ENCODE measurements at places on chromosomes 2 and 18.

- no peak for DNase-seq
Measured at GRCh38 chr2:72145289-72145657, 2.4 kb downstream of the CYP26B1 start.

DNA sequence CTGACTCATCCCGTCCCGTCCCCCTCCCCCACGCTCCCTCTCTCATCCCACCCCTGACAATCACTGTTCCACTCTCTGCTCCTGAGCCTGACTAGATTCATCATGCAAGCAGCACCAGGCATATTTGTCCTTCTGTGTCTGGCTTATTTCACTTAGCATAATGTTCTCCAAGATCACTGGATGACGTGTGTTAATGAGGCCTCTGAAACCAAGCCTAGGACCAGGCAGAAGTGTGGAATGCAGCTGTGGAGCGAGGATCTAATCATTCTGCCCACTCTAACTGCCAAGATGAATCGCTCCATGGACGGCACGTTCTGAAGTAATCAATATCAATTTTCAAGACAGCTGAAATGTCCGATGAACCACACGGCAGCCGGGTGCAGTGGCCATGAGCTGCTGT lies 122.4 kb upstream of the ZNF236 start:
- no peak for DNase-seq

- no peak for DNase-seq
Measured at GRCh38 chr2:181444654-181445053, 12.5 kb upstream of the ITGA4 start.

DNA sequence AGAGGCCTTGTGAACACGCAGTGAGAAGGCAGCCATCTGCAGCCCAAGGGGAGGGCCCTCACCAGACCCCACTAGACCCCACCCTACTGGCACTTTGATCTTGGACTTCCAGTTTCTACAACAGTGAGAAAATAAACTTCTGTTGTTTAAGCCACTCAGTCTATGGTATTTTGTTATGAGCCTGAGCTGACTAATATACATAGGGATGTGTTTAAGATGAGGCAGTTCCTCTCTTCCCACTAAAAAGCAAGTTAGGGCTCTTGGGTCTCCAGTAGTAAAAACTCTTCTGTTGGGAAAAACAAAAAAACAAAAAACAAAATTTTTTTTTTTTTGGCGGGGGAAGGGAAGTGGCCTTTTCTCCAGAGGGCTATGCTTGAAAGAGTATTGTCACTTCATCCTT lies 233.2 kb upstream of the SMAD7 start:
- no peak for DNase-seq

DNA sequence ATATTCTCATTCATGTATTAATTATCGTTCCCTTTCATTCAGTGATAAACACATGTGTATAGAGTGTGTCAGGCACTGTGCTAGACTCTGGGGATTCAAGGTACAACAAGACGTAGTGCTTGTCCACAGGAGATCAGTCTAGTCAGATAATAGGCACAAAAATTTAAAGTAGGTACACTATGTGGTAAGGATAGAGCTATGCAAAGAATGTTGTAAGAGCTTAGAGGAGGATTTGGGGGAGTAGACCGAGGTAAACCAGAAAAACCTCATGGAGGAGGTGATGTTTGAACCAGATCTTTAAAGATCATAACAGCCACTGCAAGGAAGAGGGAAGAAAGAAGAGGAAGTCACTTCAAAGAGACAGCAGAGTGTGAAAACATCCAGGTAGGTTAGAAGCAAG lies 256.9 kb upstream of the DDX18 start:
- no peak for DNase-seq

- DNase-seq = no peak
Measured at GRCh38 chr2:16861530-16861929, 195.9 kb upstream of the CYRIA start.

DNA sequence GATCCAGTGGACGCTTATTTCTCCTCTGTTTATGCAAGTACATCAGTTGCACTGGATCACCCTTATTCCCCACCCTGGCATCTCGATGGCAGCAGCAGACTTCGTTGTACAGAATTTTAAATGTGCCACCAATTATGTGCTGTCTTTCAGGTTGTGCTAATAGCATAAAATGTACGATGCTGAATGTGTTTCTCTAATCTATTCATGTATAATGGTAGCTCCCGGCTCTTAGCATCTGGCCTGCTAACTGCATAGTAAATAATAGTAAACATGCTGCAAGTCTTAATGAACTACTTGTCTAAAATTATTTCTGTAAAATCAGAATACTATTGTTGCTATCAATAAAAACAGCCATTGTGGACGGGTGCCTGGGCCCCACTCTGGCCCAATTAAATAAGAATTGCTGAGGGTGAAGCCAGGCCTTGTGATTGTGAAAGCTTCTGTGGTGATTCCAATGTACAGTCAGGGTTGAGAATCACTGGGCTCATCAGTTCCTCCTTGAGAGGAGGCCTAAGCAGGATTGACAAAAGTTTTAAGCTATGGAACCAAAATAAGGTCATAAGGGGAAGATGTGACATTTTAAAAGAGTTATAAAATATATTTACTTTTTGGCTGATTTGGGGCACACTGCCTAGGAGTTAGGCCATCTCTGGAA lies 14.4 kb upstream of the MYO3B start:
- no peak for DNase-seq

GRCh38 chr2:231970461-231970860 lies 8.9 kb downstream of the DIS3L2 start:
- no peak for DNase-seq

GRCh38 chr2:121836611-121837010 lies 81.2 kb downstream of the TSN start:
- no peak for DNase-seq

DNA sequence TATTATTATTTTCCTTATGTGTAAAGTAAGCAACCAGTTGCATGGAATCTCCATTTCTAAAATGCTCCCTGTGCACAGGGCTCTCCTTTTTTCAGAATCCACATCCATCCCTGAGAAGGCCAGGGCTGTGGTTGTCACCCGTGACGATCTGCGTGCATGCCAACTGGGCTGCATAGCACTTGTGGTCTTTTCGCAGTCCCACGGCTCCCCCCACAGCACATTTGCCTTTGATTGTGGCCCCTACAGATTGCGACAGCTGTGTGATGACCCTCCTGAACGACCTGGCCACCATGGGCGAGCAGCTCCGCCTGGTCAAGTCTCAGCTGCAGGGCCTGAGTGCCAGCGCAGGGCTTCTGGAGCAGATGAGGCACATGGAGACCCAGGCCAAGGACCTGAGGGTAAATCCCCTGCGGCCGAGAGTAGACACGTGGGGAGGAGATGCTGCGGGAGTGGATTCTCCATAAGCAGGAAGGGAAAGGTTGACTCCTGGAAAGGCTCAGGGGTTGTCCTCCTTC lies 119.8 kb upstream of the TTC39C start:
- DNase-seq = no peak

GRCh38 chr2:120150040-120150482 lies 73.1 kb downstream of the TMEM185B start:
- DNase-seq = no peak

DNA sequence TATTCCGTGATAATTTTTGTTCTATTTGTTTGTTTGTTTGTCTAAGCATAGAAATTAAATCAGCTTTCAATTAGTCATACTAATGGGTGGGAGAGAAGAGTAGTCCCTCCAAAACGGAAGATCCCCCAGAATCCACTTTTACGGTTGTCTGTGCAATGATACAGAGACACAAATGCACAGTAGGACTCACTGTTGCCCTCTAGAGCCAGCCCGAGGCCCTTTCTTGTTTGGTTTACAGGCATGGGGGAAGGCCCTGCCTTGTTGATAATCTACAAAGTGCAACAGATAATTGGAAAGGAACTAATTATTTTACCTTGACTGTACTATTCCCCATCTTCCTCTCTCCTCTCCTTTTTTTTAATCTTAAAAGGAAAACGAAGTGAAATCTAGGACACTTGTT lies 121.1 kb downstream of the ACOXL start:
- DNase-seq = peak; percentile 39

DNA sequence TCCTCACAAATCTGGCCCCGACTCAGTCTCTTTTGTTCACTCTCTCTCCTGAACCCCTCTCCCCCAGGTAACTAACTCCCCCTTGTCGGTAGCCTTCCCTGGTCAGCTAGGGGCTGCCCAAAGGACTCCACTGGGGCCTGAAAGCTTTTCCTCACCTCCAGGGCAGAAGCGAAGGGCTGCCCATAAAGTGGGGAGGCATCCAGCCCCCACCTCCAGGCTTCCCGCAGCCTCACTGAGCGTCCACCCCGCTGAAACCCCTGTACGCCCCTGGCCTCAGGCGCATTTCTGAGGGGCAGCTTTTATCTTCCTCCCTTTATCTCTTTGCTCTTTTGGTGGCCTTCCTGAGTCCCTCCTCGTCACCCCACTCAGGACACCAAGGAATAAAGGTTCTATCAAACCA lies 249.3 kb downstream of the CYP26B1 start:
- no peak for DNase-seq

DNA sequence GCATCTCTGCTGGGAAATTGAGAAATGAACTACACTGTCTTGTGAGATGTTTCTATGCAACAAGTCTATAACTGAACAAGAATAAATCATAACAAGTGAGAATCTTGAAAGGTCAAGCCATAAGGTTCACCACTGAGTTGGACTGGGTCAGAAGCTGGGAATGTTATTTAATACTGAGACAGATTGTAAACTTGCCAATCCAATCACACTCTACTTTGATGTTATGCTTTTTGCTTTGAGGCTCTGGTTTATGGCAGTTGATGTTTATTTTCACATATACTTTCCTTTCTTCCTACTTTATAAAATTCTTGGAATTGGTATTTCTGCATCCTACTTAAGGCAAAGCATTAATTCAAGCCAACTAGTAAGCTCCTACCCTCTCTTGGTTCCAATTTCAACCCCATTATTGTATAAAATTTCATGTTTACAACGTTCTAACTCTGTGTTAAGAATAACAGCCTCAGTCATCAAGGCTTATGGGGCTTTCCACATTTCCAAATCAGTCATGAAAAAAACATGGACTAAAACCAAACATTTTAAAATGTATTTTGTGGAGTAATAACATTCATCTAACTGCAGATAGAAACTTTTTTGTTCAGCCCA lies 533.4 kb downstream of the NYAP2 start:
- no peak for DNase-seq

DNA sequence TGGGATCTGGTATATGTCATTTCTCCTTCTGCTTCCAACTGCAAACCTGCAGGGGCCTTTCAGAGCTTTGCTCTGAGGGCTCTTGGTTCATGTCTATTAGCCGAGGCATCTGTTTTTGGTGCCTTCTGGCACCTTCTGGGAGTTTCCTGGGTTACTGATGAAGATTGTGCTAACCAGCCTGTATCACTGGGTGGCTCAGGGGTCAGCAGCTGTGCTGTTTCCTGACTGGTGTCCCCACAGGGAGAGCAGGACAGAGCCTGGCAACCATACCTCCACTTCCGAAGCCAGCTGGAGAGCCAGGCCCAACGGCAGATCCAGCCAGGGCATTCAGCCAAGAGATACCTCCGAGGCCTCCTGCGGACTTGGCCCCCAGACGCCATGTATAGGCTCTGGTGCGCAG lies 17.5 kb downstream of the KIAA2012 start:
- DNase-seq = no peak

DNA sequence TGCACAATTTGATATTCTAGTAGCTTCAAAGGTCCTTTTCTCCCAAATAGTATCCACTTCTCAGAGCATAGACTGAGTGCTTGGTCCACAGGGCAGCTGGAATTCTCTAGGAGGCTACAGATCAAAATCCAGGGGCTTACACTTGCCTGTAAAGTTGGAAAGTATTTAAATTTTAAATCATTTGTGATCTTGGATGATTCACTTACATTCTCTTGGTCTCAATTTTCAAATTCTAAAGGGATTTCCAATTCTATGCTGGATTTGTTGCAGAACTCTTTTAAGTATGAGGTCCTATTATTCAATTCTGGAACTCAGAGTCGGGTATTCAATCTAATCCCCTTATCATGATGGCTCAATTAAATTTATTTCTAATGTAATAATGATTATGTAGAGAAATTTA lies 492.3 kb downstream of the NYAP2 start:
- DNase-seq = no peak

- no peak for DNase-seq
Measured at GRCh38 chr18:48236822-48237221, 172.4 kb downstream of the ZBTB7C start.

GRCh38 chr18:48864876-48865275 lies 85.9 kb downstream of the SMAD7 start:
- no peak for DNase-seq

DNA sequence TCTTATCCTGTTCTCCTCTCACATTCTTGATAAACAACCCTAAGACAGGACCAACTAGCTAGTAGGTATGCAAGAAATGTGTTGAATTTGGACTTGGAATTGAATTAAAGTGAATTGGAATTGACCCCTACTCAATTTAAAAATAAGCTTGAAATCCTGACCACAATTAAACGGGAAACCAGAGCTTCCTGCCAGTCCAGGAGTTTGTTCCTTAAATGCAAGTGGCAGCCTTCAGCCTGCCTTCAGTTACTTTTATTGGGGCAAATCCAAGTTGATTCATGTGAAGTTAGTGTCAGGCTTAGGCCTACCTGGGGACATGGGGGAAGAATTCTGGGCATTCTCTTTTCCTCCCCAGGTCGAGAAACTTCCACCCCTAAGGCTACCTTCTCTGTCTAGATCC lies 457.6 kb downstream of the BCL11A start:
- no peak for DNase-seq

GRCh38 chr2:67322353-67323001 lies 74.7 kb upstream of the ETAA1 start:
- DNase-seq = no peak

DNA sequence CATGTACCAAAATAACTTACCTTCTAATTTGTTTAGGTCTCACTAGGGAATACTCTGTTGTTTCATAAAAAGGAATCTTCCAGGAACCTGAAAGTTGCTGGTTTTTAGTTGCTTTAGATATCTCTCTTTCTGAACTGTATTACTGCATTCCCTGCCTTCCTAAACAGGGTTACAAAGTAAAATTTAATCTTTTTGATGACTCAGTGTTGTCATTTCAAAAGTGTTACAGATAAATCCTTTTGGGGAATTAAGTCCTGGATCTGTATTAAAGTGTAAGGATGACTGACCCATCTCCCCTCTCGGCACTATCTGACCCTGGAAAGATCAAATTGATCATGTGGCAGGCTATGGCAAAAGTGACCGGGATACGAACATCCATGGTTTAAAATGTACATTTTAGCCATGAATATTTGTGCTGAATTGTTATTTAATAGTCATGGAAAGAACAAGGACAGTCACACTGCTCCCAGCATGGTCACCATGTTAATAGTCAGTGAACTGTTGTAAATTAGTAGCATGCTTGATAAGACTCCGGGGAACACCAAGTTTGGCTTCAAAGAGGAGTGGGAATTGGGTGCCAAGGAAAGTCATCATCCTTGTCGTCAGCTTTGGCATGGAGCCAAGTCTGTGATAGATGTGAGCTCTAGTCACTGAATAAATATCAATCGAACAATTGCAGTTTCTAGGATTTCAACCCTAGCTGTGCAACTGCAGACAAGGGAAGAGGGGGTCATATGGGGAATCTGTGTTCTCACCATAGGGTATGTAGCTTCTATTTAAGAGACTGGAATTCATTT lies 4.2 kb downstream of the PLEKHA3 start:
- DNase-seq = no peak

- DNase-seq = no peak
Measured at GRCh38 chr2:168515502-168515901, 59.4 kb downstream of the CERS6 start.

GRCh38 chr2:60957643-60958042 lies 59.9 kb upstream of the PEX13 start:
- DNase-seq = no peak
